ENCODE measurements at places on chromosomes 1 and 21.

DNA sequence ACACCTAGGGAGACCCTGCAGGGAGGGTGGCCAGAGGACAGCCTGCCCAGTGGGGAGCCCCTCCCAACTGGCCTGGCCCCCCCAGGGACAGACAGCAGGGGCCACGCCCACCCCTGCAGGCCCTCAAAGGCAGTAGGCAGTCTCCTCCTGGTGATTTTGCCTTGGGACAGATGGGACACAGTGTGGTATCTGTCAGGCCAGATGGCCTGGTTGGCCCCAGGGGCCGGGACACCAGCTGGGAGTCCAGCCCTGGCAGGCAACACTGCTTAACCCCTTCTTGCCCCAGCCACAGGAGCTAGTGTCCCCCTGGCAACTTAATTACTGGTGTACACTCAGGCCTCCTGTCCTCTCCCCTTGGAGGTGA, 17.8 kb downstream of the IFFO2 start:
- DNase-seq = no peak

- no peak for DNase-seq
Observed at GRCh38 chr1:42970143-42970542, 11.5 kb upstream of the SLC2A1 start.

- no peak for DNase-seq
Observed at GRCh38 chr1:113657556-113658063, 101.7 kb downstream of the PHTF1 start.

DNA sequence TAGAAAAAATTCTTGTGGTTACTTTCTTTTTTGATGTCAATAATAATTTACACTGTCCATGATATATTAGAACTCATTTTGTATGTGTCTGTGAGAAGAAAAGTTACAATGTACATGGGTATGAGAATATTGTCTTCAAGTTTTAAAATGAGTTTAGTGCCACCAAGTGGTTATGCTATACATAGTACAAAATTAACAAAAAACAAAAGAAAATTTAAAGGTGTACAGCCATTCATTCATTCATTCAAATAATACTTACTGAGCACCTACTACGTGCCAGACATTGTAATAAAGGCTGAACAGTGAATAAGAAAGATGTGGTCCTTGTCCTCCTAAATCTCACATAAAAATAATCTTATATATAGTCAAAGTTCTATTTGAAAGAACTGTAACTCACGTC, 27.7 kb downstream of the UCHL5 start:
- DNase-seq = no peak

- no peak for DNase-seq
Observed at GRCh38 chr1:59816318-59816878, 1.6 kb downstream of the HOOK1 start.

DNA sequence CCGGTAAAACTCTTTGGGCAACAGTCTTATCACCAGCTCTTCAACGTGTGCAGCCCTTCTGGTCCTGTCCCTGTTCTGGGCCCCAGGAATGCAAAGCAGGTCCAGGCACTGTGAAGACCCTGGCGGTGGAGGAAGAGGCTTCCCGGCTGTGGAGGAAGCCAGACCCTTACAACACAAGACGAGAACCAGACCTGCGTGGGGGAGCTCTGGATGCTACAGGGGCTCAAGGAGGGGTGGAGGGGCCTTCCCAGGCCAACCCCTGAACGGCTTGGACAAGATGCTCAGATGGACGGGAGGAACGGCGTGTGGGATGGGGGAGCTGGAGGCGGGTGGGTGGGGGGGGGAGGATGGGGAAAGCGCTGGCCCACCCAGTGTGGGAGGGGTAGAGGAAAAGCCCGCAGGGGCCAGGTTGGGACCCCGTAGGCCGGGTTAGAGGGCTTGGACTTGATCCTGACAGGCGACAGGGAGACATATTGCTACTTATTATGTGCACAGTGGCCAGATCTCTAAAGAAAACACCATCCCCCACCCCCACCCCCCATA, 5.1 kb upstream of the OLIG2 start:
- no peak for DNase-seq

DNA sequence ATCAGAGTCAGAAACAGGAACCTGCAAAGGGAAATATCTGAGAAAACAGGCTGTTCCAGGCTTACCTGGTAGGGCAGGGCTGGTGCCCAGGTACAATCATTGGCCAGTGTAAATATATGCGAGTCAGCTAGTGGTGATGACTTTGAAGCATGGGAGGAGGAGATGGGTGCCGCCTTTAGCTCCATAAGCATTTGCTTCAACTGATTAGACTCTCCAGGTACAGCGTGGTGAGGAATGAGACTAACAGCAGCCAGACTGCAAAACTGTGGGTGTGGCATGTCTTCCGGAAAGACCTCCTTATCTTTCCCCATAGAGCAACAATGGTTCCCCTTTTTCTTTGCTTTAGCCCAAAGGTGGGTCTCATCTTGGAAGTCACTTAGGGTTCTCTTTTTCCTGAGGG, 137.2 kb downstream of the LRIG2 start:
- no peak for DNase-seq

DNA sequence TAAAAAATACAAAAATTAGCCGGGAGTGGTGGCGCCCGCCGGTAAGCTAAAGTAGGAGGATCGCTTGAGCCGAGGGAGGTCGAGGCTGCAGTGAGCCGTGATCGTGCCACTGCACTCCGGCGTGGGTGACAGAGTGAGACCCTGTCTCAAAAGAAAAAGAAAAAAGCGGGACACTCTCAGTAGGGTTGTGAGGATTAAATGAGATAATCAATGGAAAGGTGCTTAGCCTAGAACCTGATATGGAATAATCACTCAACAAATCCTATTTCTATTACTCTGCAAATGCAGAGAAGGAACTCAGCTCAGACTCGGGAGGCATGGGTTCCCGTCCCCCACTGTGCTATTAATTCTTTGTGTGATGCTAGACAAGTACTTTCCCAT, 529 bp upstream of the LUZP1 start:
- no peak for DNase-seq

- no peak for DNase-seq
Observed at GRCh38 chr1:193419295-193419694, 232.9 kb upstream of the B3GALT2 start.

DNA sequence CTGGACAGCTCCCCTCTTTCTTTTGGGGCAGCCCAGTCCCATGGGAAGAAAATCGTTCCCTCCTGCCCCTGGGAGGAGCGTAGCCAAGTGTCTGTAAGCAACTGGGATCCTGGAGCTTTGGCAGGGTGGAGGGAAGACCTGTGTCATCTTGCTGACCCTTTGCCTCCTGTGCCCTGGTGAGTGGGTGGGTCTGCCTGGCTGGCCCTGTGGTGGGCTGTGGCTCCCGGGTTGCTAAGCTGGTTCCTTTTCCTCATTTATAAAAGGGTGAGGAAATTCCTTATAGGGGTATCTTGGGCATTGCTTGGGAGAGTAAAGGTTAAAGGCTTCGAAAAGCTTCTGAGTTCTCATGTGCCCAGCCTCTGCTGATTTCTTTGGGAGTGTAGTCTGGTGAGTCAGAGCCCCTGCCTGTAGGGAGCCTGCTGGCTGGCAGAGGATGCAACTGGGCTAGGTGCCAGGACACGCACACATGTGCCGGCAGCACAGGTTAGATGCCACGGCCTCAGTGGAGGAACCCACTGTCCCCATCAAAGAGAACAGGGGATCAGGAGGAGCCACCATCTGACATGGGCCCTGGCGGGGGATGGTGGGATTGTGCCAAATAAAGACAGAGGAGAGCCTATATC, 85.2 kb downstream of the ARHGEF10L start:
- no peak for DNase-seq

- DNase-seq = no peak
Observed at GRCh38 chr1:230822092-230822581, 46.2 kb downstream of the C1orf198 start.

GRCh38 chr1:156880473-156880872, 13.0 kb upstream of the PEAR1 start:
- DNase-seq = no peak

DNA sequence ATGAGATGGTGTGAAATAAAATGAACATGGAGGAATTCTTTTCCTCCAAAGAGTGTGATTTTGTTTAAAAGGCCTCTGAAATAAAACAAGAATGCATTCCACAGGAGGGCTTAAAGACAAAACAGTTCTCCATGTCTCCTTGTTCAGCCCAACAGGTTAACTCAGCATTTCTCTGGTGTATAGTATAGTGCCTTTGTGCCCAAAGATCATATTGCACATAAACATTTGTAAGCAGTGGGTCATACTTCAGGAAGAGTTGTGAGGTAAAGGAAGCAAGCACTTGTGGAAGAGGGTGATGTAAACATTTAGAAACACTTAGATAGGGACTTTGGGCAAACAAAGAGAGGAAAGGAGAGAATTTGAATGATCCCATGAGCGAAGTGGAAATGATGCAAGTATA, 433.9 kb downstream of the SIPA1L2 start:
- no peak for DNase-seq

DNA sequence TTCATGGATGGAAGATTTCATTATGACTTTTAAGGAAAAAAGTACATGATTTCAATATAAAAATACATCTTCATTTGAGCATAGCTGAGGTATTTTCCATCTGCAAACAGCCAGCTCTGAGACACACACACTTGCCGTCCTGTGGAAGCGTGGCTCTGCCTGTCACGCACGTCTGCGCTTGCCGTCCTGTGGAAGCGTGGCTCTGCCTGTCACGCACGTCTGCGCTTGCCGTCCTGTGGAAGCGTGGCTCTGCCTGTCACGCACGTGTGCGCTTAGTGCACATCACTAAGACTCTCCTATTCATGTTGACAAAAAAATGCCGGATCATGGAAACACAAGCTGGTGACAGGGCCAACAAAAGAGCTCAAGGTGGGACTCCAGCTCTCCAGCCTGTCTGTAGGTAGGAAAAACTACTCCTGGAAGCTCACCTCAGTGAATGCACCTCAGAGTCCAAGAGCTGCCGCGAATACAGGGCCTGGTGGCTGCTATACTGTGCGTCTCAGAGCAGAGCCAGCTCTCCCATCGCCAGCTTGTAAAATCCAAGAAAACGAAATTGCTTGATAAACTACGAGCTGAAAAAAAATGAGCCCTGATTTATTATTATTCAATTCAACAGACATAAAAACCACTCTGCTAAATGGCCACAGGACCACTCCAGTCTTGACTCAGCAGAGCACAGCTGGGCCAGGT, 69.3 kb downstream of the SLC37A1 start:
- no peak for DNase-seq

DNA sequence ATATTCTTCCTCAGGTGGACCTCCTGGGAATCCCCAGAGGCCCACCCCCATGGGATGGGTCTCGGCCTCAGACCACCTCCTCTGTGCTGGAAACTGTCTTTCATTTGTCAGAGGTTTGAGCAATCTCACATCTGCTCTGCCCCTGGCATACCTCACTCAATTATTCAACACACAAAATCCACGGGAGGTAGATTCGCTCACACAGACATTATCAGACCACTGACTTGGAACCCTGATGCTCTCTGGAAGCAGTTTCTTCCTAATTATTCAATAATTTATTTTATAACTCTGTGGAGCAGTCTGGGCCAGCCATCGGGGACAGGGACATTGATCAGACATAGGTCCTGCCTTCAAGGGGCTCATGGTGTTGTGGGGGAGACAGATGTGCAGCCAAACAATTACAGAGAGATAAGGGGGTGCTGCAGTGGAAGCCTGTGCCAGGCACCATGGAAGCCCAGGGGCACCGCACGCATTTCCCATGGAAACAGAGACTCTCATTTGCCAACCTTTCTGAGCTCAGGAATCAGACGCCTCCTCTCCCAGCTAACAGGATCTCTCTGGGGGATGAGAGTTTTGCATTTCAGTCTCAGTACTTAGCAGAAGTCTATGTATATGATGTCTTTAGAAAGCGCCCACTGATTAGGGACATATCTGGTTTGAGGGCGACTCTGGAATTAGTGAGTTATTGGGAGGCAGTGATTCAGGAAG, 96.5 kb downstream of the HMGB4 start:
- no peak for DNase-seq

- no peak for DNase-seq
Observed at GRCh38 chr1:24491577-24492360, 10.9 kb upstream of the RCAN3 start.
